ENCODE measurements at places on chromosomes 3 and 15.

DNA sequence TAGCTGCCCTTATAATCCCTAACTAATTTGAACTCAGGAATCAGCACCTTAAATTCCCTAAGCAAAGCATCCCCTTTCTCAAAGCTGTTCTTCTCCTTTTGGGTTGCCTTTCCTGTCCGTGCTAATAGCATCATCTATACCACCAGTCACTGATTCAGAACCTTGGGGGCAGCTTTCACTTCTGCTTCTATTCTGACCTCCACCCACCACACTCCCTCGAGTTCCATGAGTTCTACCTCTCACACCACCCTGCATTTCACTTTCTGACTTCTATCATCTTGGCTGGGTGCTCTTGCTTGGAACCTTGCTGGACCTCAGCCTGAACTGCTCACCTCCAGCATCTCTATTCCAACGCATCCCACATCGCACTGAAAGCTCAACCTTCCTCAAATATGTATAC is 55.4 kb upstream of the KCNMB2 start:
- no peak for DNase-seq

DNA sequence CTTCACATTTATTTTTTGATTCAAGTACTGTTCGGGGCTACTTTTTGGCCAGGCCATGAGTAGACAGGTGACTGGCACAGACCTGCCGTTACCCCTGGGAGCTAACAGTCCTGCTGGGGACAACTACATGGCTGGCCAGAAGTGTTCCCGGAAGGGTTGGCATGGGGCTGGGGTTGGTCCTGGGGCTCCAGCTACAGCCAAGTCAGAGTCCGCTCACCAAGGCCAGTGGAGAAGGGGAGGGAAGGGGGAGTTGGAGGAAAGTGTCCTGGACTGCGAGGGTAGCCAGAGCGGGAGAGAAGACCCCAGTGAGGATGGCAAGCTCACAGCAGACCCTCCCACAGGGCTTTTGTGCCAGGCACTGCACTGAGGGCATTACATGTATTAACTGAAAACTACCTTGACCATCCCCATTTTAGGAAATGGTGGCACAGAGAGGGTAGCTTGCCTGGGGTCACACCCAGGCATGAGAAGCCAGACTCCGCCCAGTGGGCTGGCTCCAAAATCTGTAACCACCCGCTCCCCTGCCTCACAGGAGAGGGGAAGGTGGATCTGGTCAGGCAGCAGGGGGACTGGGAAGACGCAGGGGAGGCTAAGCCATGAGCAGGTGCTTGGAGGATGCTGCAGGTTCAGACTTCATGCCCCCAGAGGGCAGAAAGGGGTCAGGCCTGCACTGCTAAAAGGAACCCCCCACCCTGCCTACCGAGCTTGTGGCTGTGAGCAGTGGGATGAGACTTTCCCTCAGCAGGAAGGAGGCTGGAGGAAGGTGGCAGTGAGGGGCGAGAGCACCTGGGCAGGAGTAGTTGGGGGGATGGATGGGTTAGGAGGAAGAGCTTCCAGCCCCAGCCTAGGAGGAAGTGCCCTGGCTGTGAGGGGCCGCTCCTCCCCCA is 38.3 kb upstream of the ESYT3 start:
- DNase-seq, result no peak

DNA sequence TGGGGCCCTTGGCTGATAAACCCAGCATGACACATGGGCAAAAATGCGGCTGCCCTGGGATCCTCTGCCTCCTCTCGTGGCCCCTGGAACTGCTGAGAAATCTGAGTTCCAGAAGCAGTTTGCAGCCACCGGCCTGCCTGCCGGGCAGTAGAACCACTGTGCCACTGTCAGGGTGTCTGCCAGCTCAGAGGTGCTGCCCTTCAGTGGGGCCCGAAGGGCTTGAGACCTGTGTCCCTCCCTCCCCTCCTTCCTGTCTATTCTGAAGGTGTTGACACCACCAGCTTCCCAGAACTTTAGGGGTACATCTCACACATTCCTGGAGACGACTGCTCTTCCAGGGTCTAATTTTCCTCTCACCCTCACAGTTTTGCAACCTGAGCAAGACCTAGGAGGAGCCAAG is 88.2 kb upstream of the POMGNT2 start:
- no peak for DNase-seq

- no peak for DNase-seq
Observed at GRCh38 chr3:60886518-60886917, 364.7 kb downstream of the FHIT start.

DNA sequence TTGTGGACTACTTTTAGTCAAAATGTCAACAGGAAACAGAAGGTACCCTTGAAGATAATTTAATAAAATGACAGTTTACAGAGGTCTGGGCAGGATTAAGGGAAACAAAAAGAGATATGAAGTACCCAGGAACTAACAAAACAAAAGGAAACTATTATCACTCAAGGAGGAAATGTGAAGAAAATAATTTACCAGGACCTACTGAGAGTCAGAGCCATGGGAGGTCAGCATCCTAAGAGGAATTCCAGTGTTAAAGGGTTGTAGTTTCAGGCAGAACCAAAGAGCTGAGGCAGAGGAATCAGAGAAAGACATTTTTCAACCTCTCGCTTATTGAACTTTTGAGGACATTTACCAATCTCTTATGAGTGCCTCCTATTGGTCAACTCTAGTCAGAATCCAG is 408.9 kb upstream of the CBLB start:
- no peak for DNase-seq

DNA sequence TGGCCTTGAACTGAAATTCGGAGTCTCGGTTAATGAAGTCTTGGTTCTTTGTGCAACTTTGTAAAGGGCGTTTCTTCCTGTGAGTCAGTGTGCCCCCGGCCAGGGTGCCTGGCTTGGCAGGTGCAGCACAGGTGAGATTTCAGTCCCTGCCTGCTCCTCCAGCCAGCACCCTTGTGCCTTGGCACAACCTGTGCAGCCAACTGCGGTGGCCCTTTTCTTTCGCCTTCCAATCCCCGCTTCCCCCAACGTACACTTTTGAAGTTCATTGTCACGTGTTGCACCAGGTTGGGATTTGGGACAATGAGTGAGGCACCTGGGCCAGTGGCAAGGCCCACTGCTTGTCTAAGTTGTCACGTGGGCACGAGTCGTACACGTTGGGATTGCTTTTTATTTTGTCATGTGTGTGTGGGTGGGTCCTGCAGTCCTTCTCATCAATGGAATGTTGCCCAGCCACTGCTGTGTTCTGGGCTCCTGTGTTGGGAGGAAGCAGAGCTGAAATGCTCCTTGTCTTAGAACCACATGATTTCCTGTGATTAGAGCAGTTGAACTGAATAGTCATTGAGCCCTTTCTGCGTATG is 242.9 kb upstream of the BHLHE40 start:
- DNase-seq, result no peak

DNA sequence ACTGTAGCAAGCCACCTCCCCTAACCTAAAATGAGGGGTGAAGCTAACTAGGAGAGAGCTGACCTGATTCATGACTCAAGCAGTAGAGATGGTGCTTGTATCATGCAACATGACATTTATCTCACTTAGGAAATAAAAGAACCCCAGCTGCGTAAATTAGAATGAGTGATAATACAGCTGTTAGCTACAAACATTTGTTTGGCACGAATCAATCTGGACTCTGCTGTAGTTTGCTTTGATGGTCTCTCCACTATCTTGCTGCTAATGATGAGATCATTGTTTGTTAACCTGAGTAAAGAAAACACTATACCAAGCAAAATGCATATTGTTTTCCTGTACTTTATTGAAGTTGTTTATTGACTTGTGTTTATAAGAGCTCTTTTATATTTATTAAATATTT is 92.6 kb downstream of the ALDH1A2 start:
- no peak for DNase-seq

DNA sequence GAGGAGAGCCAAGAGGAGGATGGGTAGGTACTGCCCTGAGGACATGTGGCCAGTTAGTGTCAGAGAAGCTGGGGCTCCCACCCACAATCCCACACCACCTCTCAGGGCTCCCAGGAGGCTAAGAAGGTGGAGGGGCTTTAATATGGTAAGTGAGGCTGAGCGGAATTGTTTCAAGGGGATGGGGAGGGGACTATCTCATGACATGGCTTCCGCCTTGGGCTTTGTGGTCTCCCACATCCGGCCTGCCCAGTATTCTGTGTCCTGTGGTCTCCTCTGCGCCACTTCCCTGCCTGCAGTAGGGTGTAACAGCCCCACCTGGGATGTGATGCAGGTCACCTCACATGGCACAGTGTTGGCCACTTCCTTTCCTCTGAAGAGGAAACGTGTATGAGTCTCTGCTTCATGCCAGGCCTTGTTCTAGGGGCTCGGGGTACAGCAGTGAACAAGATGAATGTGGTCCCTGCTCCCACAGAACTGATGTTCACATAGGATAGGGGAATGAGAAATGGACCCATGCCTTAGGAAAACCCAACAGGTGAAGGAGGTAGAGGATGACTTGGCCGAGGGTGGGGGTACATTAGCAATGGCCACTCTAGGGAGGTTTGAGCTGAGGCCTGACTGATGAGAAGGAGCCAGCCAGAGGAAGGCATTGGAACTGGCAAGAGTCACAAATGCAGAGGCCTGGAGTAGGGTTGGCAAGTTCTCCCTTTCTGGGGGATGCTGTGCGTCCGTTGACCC is 3.2 kb downstream of the NEIL1 start:
- peak; percentile 37 for DNase-seq

GRCh38 chr15:33737687-33738601 is 230.4 kb upstream of the CHRM5 start:
- DNase-seq, result peak; percentile 11

GRCh38 chr15:74318376-74319137 is 48.9 kb downstream of the CYP11A1 start:
- DNase-seq, result no peak

- DNase-seq, result no peak
Observed at GRCh38 chr3:148759430-148759829, 61.7 kb downstream of the AGTR1 start.

DNA sequence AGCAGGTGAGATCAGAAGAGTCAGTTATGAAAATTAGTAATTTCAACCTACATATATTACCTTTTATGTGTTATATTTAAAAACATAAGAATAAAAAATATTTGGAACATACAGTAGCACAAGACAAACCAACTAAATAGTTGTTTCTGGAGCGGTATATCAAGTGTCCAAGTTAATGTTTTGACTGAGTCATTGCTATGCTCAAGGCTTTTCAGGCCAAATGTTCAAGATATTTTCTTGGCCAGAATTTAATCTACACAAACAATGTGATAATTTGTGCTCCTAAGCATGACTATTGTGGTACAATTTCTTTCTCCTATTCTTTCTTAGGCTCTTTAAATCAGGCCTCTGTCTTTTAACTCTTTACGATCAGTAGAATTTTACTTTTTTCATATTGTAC is 412.4 kb downstream of the RAP2B start:
- DNase-seq, result no peak

DNA sequence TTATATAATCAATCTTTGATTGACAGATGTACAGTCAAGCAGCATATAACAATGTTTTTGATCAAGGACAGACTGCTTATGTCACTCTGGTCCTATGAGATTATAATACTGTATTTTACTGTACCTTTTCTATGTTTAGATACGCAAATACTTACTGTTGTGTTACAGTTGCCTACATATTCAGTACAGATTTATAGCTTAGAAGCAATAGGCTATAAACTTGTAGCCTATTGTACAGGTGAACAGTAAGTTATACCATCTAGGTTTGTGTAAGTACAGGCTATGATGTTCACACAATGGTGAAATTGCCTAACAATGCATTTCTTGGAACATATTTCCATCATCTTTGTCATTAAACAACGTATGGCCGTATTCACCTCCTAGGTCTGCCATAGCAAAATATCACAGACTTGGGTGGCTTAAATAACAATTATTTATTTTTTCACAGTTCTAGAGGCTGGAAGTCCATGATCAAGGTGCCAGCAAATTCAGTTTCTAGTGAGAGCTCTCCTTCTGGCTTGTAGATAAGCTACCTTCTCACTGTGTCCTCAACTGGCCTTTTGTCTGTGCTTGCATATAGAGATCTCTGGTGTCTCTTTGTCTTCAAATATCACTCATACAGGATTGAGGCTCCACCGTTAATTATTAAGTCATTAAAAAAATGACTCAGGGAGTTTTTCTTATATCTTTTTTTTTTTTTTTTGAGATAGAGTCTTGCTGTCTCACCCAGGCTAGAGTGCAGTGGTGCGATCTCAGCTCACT is 89.1 kb downstream of the EBLN2 start:
- DNase-seq, result no peak

- no peak for DNase-seq
Observed at GRCh38 chr15:48091522-48091921, 29.3 kb upstream of the SLC24A5 start.

- DNase-seq, result no peak
Observed at GRCh38 chr3:61315871-61316270, 64.6 kb upstream of the FHIT start.

GRCh38 chr15:100502651-100503050 is 26.1 kb downstream of the CERS3 start:
- DNase-seq, result no peak

DNA sequence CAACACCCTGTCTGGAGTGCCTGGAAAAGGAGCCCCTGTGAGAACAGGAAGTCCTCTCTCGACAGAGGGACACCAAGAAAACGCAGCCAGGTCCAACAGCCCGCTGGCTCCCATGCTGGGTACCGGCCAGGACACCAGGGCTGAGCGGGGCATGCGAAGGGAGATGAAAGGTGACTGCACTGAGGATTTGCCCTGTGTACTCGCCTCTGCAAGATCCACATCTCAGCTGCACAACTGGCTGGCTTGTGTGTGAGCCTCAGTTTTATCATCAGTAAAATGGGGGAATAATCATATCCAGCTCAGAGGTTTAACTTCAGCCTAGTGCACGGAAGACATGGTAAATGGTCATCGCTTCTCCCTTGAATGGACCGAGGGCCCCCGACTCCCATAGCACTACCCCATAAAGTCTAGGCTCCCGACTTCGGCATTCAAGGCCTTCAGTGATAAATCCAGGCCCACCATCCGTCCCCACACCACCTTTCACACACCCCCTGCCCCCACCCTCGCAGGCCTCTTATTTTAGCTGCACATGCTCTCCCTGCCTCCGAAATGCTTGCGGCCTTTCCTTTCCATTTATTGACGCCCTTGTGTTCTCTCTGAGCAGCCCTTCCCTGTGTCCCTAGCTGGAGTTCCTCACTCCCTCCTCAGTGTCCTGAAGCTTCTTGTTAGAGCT is 15.8 kb downstream of the ISG20 start:
- no peak for DNase-seq

DNA sequence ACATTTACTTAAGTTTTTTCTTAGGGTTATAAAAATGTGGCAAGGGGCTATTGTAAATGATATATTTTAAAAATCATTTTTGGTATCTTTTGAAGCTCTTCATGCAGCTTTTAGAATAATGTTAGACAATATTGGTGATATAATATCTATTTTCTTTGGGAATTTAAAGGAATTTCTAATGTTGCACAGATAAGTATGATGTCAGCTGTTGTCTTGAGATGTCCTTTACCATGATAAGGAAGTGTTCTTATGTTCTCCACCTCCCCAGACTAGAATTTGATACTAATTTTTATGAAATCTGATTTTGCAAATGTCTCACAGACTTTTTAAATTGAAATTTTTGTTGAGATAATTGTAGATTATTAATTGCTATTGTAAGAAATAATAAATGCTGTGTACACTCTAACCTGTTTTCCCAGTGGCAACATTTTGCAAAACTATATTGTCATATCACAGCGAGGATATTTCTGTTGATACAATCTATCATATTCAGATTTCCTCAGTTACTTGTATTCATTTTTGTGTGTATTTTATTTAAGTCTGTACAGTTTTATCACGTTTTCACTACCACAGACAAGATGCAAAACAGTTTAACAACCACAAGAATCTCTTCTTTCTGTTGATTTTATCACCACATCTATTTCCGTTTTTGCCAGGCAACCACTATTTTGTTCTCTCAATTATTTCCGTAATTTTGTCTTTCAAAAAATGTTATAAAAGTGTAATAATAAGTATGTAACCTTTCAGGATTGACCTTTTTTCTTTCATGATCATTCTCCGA is 55.4 kb downstream of the SPRED1 start:
- no peak for DNase-seq

Data from activated T-cell treated with anti-CD3 and anti-CD28 coated beads for 1 hour (primary cell).